Stimulated activated CD4-positive, alpha-beta T cell treated with anti-CD3 and anti-CD28 coated beads, Interleukin-15, amount 100 ng/mL, for 1 hour (primary cell): ENCODE measurements at places on chromosomes 3 and 15.

GRCh38 chr3:50551681-50552435 is 15.7 kb downstream of the C3orf18 start:
- DNase-seq: no peak

GRCh38 chr3:65436580-65436979 is 602.1 kb downstream of the MAGI1 start:
- no peak for DNase-seq

- DNase-seq: no peak
These were observed 29.9 kb downstream of the CLDN11 start for GRCh38 chr3:170448584-170448983.

DNA sequence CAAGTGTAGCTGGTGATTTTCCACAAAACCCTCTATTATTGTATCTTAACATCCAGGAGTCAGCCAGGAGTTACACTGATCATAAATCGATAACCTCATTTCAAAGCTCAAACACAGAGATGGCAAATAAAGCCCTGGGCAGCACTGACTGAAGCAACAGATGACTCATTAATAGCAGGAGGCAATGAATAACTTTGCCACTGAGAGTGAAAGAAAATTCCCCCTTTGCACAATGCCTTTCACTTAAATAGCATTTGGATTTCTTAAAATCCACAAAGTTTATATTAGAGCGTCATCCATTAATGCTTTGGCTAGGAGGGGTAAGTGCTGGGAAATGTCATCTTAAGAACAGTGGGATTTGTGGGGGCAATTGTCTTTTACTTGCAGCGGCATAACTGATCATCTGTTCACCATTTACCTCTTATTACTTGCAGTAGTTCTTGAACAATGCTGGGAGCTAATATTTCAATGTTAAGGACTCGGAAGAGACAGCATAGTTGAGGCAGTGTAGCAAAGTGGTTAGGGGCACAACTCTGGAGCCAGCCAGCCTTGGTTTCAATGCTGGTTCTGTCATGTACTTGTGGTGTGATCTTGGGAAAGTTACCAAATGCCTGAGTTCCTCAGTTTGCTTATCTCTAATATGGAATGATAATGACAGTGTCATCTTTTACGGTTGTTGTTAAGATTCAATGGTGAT is 630.4 kb upstream of the TBL1XR1 start:
- DNase-seq: no peak
